ENCODE measurements at places on chromosomes 2 and 18.

DNA sequence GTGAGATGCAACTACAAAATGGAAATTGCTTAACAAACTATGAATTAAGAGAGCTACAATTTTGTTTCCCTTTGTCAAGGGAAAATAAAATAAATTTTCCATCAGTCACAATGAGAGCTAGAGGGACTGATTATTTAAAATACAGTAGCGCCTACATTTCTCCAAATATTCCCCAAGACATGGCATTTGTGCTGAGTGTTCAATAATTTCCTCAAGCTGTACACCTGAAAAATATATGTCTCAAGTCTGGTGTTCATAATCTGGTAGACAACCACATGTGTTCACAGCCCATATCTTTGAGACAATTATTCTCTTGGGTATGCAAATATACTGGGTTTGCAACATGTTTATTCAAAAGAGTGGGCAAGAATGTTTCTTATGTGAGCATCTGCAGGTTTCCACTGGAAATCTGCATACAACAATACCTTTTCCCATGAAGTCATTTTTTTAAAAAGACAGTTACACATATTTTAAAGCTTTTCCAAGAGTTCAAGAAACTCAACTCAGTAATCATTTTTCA is 240.1 kb upstream of the VRK2 start:
- no peak for DNase-seq

GRCh38 chr2:42979416-42979869 is 187.1 kb upstream of the HAAO start:
- DNase-seq = no peak

- DNase-seq = no peak
Measured at GRCh38 chr2:30504731-30505130, 57.7 kb downstream of the LCLAT1 start.

DNA sequence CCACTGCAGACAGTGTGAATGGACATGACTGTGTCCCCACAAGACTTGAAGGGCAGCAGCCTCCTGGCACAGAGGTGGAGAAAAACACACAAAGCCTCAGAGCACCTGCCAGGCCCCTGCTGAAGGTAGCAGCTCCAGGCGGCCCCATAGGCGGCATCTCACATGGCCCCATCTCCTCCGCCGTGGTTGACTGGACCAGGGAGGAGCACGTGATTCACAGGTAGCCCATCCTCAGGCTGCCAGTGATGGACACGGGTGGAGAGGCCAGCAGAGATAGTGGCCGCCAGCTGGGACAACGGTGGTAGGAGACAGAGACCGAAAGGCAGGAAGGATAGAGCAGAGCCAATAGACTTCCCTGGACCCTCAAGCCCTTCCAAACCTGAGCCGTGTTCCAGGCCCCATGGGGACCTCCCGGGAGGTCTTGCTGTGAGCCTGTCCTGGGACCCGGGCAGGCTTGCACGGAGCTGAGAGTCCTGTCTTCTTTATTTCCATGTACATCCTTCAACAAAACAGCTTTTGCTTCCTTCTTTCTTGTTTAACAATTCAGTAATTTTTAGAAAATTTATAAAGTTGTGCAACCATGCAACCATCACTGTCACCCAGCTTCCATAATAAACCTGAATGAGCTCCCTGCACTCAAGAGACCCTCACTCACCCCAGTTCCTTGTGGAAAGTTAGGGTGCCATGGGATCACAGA is 26.9 kb downstream of the GPR55 start:
- no peak for DNase-seq

DNA sequence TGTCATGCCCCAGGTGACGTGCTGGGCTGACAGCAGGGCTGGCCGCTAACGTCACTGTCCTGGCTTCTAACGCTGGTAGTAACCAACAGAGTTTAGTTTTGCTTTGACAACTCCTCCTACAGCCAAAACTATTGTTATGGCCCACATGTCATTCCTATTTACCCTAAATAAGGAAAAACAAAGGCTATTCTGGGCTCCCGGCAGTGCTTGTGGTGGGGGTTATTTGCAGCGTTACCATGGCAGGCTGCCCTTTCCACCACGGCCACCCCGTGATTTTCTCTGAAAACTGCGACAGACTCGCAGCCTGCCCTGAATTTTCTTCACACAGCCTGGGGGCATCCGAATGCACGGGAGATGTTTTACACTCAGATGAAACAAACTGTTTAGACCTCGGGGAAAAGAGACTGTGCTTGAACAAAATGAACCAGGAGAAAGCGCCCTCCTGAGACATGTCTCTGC is 115.2 kb downstream of the FAM210A start:
- peak; percentile 62 for DNase-seq

- DNase-seq = no peak
Measured at GRCh38 chr2:160246356-160246755, 46.3 kb upstream of the ITGB6 start.

DNA sequence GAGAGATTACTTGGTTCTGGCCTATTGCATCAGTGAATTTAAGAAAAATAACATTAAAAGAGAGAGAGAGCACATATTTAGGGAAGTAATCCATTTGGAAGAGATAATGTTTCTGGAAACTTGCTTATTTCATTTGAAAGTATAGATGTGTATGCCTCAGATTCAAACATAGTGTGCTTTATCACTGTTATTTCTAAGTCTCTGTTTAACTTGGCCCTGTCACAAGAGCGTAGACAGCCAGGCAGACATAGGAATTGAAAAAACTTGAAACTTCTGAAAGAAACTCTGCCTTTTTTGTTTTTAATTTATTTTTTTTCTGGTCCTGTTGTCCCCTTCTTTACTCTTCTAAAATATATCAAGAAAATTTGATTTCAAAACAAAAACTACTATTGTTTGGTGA is 849.1 kb downstream of the CNTNAP5 start:
- no peak for DNase-seq

DNA sequence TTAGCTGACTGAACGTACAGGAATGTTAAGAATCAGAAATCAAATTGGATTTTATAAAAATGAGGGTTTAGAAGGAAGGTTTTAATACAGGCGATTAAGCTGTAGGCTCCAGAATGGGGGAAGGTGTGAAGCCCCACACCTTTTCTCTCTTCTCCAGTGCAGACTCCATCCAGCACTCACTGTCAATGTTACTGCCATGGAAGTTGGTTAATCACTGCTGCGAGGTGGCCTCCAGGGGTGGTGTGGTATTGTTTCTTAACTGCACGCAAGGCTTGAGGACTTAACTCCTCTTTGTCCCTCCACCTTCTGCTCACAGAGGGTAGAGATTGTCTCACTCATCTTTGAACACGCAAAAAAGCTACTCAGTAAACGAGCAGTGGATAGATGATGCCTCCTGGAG is 26.9 kb upstream of the YWHAQ start:
- no peak for DNase-seq

DNA sequence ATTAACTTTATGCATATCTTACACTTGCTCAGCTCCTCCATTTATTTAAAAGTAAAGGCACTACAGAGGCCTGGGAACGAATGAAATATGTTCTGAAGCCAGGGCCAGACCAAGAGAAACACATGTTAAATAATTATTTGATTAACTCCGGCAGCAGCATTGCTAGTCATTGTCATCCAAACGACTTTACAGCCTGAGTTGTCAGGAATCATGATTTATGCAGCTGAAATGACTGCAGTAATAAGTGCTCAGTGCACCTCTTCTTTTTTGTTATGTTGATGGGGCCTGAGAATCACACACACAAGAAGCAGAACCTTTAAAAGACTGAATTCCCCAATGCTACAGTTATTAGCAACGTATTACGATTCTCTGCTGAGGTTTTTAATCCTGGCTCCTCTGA is 58.9 kb downstream of the EPHA4 start:
- DNase-seq = no peak

DNA sequence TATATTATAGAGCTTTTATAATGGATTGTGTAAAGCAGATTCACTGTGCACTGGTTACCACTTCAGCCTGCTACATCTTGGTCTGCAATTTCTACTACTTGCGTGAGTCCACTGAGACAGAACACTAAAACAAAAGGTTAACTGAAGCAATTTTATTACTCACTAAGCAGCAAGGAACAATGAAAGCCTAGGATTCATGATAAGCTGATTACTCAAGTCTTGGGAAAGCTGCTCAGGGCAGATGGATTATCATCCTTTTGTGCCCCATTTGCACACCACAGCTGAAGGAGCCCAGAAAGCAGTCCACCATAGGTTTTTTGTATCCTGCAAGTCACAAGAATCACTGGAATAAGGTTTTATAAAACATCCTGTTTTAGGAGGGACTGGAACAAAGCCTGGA is 1215.2 kb upstream of the TMEFF2 start:
- DNase-seq = no peak

Data from DND-41 (cell line).